Testis (tissue), 5 donors: ENCODE measurements at places on chromosomes 7 and 10. TPM values are rescaled to one million over a fixed set of nuclear protein-coding genes. Genes with fewer than 3 reads are reported as not detected.

PRLHR gene
- total RNA-seq = 0.79 TPM

CPN1 gene
- total RNA-seq = 0.87 TPM

VWA2 gene
- 2.4 TPM for total RNA-seq

GJD4 gene
- not detected for total RNA-seq

DDX56 gene
- 72.8 TPM for total RNA-seq

KEL gene
- total RNA-seq = 124 TPM

LRRC61 gene
- 18.4 TPM for total RNA-seq

COX15 gene
- total RNA-seq = 45.8 TPM

SPDYE2B gene
- 1.4 TPM for total RNA-seq

KCND2 gene
- 5.1 TPM for total RNA-seq

LRRD1 gene
- 14.8 TPM for total RNA-seq

MIOS gene
- total RNA-seq = 51.3 TPM

MYO3A gene
- total RNA-seq = 21.1 TPM

MET gene
- total RNA-seq = 3.2 TPM
